ENCODE measurements at places on chromosomes 7 and 10. TPM values are rescaled to one million over a fixed set of nuclear protein-coding genes. Genes with fewer than 3 reads are reported as not detected.

DNA sequence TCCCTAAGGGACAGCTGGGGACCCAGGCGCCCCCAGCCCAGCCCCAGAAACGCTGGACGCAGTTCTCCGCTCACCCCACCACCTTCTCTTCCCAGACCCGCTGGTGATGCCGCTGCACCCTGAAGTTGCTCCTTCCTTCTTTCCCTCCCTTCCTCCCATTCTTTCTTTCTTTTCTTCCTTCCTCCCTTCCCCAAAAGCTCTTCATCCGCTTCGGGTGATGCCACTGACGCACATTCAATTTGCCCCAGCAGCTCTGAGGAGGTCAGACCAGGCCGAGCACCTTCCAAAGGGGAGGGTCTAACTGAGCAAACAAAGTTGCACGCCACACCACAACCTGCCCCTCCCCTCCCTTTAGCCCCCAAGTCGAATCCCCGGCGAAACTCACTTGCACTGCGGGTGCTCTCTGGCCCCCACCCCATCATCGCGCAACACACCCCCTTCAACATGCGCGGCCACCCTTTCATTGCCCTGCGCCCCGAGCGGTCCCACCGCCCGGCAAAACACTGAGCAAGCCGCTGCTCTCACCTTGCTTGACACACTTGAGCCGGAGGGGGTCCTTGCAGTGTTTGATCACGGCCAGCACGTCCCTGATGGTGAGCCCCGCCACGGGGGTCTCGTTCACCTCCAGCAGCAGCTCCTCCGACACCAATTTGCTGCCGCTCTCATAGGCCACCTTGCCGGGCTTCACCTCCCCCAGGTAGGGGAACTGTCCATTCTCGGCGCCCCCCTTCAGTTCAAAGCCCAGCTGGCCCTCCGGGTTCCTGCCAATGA is 787 bp downstream of the MAGI2 start:
- no peak for DNase-seq

- no peak for DNase-seq
Measured at GRCh38 chr7:132205509-132205908, 370.8 kb downstream of the PLXNA4 start.

DNA sequence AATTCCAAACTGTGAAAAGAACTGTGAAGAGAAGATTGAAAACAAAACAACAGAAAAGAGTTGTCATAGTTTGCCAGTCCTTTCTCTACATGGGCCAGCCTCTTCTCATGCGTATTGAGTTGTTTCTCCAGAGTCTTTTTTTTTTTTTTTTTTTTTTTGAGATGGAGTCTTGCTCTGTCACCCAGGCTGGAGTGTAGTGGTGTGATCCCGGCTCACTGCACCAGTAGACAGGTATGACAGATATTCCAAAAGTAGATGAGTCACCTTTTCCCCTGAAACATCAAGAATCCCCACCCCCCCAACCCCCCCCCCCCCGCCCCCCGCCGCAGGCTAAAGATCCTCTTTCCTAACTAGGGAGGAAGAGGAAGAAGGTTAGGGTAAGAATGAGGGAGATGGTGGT is 15.6 kb upstream of the KMT2C start:
- DNase-seq: no peak

GRCh38 chr10:110861930-110862649 is 9.6 kb upstream of the PDCD4 start:
- no peak for DNase-seq

DNA sequence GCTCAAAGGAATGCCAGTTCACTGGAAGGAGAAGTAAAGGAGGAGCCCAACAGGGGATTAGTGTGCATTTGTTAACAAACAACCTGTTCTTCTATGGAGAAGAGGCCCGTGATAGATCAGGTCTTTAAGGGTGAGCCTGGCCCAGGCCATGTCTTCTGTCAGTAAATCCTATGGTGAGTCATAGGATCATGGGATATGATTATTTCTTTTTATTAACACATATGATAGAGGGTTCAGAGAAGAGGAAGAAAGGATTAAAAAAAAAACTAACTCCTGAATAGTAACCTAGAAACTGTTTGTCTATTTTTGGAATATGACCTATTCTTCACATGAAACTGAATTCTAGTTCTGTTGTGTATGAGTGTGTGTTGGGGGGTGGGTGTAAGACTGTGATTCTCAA is 70.4 kb downstream of the GPR158 start:
- no peak for DNase-seq

DNA sequence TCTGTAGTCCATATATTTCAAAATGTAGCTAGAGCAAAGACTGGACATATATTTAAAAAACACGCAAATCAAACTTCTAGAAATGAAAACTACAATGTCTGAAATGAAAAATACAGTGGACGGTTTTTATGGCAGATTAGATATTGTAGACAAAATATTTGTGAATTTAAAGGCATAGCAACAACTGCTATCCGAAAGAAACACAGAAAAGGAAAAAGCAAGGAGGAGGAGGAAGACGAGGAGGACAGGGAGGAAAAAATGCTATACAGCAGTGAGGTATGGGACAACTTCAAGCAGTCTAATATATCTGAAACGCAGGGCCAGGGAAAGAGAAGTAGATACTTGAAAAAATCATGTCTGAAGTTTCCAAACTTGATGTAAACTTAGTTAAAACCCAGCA is 13.3 kb downstream of the WASL start:
- DNase-seq: no peak

GRCh38 chr7:38178695-38179344 is 775 bp downstream of the STARD3NL start:
- no peak for DNase-seq

DNA sequence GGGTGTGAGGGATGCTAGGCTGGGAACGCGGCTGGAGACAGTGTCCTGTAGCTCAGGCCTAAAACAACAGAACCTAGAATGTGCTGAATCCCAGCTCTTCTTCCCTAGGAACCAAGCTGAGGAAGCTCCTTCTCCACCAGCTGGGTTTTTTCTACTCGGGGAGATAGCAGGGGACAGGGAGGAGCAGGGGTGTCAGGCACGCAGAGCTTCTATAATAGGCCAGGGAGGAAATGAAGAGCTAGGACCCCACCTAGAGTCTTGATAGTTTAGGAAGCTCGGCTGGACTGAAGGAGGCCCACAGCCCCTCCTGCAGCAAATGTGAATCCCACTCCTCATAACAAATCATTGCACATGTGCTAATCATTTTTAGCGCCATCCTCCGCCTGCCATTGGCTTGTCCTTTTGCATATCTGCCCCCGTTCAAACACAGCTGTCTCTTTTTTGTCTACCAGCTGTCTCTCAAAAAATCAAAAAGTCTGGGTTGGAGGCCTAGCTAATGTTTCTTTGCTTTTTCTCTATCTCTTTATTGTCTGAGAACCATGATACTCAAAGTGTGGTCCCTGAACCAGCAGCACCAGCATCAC is 24.1 kb upstream of the FAM180A start:
- DNase-seq: no peak

GRCh38 chr7:95545007-95545615 is 51.2 kb downstream of the PDK4 start:
- DNase-seq: no peak

The NRG3 gene
- not detected for total RNA-seq

The PDK4 gene
- 0.24 TPM for total RNA-seq

The SFRP5 gene
- 0.40 TPM for total RNA-seq

The ADAM12 gene
- not detected for total RNA-seq
